NCI-H774 (cell line): ENCODE measurements at places on chromosomes 16 and 17.
A peak's percentile ranks its signal among the peaks of the same experiment; 100 is the strongest.

DNA sequence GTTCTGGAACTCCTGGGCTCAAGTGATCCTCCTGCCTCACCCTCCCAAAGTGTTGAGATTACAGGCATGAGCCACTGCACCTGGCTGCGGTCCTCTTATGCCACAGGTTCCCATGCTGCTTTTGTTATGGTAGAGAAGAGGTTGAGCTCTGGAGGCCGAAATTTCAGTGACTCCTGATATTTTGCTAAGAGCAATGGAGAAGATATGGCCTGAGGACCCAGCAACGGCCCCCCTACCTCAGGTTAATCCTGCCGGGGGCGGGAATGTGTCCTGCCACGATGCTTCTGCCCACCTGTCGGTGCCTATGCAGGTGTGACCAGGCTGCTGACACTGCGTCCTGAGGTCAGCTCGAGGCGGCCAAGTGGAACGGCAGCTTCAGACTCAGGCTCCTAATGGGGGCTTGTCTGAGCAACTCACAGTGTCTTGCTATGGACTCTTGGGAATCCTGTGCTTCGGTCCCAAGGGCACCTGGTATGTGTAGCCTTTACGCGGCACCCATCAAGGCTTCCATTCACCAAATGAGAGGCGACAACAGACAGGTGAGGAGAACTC, 7.6 kb upstream of the SEC14L1 start:
- no peak for DNase-seq

DNA sequence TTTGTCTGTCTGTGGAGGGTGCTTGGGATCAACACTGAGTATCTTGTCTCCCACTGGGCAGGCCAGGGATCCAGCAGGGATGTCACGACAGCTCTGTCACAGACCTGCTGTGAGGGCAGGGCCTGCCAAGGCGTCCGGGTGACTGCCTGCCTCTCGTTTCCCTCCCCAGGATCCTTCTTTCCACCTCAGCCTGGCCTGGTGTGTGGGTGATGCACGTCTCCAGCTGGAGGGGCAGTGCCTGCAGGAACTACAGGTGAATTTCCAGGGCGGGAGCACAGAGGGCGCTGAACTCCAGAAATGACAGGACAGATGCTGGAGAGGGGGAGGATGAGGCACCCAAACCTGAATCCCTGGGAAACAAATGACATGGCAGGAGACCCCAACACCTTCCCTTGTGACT, 6.8 kb upstream of the MMP15 start:
- no peak for DNase-seq

DNA sequence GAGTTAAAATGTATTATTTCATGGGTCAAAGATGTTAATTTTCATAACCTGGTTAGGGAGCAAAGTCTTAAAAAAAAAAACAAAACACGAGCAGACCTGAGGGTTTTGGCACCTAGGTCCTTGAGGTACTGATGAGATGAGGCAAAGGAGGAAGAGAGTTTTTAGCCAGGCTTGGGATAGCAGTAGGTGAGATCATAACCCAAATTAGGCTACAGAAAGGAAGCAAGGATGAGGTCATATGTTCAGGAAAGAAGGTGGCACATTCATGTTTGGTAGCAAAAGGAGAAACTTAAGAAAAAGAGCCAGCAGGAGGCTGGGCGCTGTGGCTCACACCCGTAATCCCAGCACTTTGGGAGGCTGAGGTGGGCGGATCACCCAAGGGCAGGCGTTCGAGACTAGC, 2.8 kb downstream of the ATXN1L start:
- no peak for DNase-seq

GRCh38 chr17:73191443-73192205, 1.2 kb upstream of the COG1 start:
- DNase-seq = peak; percentile 79

DNA sequence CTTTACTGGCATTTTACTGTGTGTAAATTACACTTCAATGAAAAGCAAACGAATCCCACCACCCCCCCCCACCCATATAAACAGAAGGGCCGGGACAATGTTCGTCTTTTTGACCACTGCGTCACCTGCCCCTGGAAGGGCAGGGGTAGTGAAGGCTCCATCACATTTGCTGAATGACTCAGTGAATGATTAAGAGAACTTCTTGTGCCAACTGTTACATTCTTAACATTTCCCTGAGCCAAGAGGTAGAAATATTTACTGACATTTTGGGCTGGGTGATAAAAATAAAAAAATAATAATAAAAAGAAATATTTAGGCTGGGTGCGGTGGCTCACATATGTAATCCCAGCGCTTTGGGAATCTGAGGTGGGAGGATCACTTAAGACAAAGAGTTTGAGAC, 24.1 kb downstream of the C16orf96 start:
- DNase-seq = no peak

DNA sequence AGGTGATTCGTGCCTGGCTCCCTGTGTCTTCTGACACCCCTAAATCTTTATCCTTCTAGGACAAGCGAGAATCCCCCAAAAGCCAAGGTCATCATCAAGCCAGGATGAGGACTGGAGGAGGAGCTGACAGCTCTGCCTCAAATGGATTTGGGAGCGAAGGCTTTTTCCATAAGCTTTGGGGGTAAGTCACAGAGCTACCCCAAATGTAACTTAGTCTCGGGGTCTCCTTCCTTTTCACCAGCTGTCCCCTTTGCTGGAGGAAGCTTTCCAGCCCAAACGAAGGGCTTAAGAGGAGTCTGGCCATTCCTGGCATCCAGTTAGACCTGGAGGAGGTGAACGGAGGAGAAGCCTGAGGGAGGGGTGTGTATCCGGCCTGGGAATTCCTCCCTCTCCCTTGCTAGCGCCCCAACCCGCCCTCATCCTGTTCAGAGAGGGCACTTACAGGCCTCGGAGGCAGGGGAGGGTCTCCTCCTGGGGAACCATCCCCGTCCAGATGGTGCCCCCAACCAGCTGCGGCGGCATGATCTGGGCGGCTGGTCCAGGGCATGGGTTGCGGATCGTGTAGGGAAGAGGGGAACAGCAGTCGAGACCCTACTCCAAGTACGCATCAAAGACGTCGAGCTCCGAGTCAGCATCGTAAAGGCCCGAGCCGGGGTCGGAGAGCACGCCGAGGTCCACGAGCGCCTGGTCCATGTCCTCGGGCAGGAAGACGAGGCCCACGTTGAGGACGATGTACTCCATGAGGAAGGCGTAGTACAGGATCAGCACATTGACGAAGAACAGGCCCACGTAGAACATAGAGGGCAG, 938 bp downstream of the DEXI start:
- DNase-seq = no peak

DNA sequence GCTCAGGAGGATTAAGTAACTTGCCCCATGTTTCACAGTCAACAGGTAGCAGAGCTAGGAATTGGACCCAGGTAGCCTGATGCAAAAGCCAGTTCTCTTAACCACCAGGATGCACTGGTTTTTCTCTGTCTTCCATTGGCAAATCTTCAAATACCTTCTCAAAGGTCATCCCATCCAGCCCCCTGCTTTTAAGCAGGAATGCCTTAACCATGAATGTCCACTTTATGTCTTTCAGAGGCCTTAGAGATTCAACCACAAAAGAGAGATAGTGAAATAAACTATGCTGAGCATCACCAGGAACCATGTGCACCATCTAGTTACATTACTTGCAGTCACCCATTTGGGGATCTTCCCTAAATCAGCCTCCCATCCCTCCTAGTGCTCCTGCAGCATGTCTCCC, 94.3 kb downstream of the C17orf67 start:
- DNase-seq = no peak

DNA sequence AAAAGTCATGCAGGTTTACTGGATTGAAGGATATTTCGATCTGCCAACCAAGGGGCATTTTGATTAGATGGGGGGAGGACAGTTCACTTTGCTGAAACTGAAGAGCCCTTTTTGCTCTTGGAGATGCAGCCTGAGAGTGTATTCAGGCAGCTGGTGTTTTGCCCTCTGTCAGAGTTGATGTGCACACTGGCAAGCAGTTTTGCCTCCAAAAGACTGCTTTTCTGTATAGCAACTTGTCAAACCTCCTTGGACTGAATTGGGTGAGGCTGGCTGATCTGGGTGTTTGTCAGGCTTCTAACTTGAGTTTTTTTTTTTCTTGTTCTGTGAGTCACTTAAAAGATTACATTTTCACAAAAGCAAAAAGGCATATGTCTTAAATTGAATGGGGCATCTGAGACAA, 22.6 kb upstream of the ANKFN1 start:
- no peak for DNase-seq

GRCh38 chr16:52957199-52957598, 95.5 kb downstream of the CHD9NB start:
- DNase-seq = no peak

DNA sequence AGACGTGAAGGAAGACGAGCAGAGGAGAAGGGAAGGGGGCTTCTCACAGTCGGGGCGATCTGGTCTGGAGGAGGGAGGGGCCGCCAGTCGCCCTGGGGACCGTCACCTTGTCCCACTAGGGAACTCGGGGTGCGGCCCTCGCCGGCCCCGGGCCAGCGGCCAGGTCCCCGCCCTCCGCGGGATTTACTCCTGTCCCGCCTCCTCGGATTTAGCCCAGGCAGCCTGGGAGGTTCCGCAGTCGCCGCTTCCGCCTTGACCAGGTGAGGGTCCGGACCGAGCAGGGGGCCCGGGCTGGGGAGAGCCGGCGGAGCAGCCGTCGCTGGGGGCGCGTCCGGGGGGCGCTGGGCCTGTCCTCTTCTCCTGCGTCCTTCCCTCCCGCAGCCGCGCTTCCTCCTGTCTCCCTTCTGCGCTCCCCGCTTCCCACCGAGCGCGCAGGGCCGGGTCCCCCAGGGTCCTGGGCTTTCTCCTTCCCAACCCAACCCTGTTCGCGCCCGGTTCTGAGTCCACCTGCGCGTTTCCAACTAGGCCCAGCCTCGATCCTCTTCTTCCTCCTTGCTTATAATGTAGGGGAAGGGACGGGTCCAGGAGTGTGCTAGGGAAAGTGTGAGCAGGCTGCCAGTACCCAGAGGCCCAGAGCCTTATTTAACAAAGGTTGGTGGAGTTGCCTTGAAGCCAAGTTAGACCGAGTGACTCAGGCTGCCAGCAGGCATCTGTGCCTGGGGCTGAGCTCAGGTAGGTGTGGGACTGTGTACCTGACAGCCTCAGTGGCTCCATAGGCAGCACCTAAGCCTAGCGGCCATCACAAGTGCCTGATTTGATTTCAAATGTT, at the start of gene TNK1:
Gene TNK1 (plus strand): TSS at position 235 of the 829 bp plus-strand sequence. CDS start 1,838 bp downstream, outside the sequence.
- no peak for DNase-seq

DNA sequence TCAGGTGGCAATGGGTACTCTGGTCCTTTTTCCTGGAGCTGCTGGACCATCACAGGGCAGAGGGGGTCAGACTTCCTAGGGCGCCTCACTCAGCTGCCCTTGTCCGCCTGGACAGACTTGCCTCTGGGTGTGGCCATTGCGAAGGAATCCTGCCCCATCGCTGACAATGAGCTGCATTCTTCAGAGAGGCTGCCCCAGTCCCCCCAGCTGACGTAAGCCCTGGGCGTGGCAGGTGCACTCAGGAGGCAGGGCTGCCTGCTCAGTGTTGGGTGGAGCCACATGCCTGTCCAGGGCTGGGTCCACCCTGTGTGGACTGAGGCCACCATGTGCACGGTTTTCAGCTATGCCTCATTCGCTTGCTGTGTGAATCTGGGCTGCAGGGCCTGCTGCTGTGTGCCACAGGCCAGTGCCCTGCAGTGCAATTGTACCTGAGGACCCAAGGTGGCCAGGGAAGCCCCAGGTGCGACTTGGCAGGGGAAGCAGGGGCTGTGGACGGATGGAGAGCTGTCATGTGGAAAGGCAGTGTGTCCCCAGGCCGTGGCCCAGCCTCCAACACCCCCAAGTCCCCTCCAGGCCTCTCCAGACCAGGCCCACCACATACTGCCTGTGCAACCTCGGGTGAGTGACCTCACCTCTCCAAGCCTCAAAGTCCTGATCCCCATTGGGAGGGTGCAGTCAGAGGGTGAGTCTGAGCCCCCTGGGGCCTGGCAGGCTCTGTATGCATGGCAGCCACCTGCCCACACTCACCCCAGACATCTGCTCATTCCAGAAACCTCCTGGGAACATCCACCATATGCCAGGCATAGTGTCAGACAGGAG, 14.0 kb upstream of the MPRIP start:
- no peak for DNase-seq

DNA sequence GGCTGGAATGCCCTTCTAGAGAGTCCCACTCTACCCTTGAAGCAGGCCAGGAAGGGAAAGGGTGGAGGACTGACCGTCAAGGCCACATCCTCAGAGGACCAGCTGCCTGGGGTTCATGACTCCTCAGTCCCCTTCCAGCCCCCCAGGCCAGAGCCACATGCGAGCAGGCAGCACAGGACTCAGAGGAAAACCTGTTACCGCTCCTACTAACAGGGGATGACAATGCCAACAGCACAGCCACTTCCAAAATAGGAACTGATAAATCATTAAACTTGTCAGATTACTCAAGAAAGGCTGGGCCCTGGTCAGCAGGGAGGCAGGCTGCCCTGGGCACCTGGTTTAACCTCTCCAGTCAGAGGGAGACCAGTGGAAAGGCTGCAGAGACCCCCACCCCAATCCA, 206.2 kb upstream of the SDK2 start:
- no peak for DNase-seq

GRCh38 chr16:53495325-53495724, 7.7 kb downstream of the AKTIP start:
- no peak for DNase-seq

GRCh38 chr17:17433000-17433703, 43.6 kb upstream of the MED9 start:
- no peak for DNase-seq

DNA sequence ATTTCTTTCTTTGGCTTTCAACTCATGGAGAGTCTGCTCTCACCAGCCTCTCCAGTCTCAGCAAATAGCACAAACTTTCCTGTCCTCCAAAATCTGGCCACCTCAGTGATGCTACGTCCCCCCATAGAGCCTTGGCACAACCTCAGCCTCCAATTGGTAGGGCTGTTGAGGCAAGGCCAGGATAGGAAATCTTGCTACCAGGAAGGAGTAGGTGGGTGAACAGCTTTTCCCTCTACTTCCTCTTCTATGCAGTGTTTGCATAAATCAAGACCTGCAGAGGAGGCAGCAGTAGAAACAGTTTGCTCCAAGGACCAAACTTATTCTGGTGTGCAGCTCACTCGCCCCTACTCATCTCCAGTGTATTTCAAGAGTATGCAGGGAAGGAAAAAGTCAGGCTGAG, 701 bp upstream of the DPEP2 start:
- no peak for DNase-seq

DNA sequence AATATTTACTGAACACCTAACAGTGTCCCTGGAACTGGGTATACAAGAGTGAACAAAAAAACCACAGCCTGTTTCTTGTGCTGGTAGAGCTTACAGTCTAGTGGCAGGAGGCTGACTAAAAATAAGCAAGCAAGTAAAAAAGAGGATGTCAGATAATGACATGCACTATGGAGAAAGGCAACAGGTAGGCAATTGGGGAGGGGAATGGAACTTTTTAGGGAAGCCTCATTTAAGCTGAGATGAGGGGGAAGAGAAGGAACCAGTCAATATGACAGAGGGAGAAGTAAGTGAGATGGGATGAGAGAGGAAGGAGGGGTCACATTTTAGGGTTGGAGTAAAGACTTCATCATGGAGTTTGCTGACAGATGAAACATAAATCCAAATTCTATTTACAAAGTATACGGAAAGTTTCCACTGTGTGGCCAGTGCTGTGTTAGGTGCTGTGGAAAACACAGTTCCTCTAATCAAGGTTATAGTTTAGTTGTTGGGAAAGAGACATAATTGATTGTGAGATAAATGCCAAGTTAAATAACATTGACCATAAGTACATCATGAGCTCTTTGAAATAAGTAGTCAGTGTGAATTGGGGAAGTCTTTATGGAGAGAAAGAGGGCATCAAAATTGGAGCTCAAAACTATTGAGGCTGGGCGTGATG, 251.4 kb downstream of the FTO start:
- DNase-seq = no peak
